ENCODE measurements at places on chromosomes 4 and X.

DNA sequence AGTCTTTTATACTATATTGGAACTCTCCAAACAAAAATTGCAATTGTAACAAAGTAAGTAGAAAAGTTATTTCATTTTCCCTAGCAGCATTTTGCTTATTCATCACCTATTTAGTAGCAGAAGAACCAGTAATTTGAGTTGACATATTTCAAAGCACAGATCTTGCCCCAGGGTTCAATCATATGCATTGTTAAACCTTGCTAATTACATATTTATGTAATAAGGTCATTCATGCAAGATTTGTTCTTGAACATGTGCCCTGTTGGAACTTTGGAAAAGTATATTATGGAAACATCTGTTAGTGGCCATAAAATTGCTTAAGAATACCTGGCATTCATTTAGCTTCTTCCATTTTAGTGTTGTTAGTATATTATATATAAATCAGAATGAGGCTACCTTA lies 191.7 kb downstream of the TLL1 start:
- no peak for DNase-seq

- DNase-seq = peak; percentile 67
These were observed at the start of gene NDUFC1 for GRCh38 chr4:139301821-139302611. Gene NDUFC1 (minus strand): TSS chr4:139302477. CDS start chr4:139295798, 6,679 bp downstream.

GRCh38 chr4:70901607-70901983 lies 574 bp upstream of the MOB1B start:
- no peak for DNase-seq

DNA sequence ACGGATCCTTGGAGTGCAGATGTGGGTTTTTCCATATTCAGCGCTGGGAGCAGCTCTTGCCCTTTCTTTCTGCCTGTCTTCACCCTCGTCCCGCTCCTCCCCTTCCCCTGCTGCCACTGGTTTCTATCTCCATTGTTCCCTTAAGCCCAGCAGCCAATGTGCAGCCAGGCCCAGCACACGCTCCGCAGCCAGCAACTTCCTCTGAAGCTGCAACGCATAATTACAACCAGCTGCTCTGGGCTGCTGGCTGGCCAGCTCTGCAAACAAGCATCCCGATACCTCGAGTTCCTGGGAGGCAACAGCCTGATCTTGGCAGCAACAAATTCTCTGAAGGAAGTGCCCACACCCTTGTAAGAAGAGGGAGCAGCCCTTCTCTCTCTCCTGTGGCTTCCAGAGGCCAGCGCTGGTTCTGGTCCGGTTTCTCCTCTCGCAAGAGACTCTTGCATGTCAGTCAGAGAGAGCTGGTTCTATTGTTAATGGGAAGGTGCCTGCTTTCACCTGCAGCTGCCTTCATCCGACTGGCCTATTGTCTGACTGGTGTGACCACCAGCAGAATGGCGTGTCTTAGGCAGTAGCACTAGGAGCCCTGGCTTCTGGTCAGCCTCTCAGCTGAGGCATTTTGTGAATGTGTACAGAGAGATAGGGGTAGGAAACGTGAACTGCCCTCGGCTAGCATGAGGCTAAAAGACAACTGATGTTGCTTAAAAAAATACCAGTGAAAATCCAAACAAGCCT lies 83.8 kb upstream of the MAML3 start:
- DNase-seq = no peak

DNA sequence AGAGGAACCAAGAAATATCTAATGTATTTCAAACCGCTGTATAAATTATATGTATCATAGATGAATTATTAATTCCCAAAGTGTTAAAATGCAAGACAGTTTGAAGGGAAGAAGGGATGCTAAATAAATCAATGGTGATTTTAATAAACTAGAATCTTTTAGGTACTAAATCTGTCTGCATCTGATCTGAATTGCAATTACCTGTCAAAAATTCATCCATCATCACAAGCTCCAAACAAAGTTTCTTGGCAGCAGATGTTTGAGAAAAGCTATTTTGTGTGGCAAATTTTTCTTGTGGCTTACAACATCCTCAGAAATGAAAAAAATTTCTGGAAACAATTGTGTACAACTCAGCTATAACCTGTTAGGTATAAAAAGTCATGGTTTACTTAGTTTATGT lies 816.0 kb upstream of the NDST4 start:
- DNase-seq = no peak

GRCh38 chrX:84168574-84168973 lies 19.4 kb downstream of the RPS6KA6 start:
- no peak for DNase-seq

DNA sequence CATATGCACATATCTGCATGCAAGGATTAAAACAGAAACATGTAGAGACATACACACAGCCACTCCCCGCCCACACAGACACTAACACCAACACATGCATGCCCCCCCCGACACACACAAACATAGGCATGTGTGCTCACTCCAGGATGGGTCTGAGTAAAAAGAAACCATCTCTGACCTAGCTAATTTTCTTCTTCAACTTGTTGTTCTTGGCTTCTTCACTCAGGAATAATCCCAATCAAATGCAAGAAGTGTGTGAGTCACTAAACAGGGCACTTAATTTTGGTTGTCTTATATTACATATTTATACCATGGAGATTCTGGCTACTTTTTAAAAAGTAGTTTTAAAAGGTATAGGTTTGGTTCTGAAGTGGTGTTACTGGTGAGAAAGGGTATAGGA lies 28.3 kb downstream of the ENOX2 start:
- DNase-seq = no peak

DNA sequence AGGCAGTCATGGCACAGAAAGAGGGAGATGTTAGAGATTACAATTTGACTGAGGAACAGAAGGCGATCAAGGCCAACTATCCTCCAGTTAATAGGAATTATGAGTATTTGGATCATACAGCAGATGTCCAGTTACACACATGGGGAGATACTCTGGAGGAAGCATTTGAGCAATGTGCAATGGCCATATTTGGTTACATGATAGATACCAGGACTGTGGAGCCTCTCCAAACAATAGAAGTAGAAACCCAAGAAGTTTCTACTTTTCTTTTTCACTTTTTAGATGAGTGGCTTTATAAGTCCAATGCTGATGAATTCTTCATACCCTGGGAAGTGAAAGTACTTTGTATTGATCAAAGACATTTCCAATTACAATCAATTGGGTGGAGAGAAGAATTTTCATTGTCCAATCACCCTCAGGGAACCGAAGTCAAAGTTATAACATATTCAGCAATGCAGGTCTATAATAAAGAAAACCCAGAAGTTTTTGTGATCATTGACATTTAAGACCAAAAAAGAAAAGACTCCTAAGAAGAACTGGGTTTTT lies 139.1 kb downstream of the MAB21L2 start:
- no peak for DNase-seq

DNA sequence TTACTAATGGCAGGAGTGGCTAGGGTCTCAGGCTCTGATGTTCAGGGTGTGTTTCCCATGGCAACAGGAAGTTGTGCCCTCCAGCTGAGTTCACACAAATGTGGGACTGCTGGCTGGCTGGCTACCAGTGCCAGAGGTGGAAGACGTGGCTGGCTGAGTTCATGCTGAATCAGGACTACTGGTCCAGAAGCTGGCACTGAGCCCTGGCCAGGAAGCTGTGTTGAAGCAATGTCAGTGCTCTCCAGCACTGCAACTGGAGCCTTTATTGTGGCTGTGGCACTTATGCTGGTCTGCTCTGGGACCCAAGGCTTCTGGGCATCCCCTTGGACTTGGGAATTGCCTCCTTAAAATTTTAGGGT lies 42.0 kb upstream of the ZXDA start:
- no peak for DNase-seq
